ENCODE measurements at places on chromosomes 1 and 21. TPM values are rescaled to one million over a fixed set of nuclear protein-coding genes. Genes with fewer than 3 reads are reported as not detected.

NBPF26 gene
- total RNA-seq: 59.3 TPM

TDRD5 gene
- total RNA-seq: not detected

GRCh38 chr21:36608897-36609225, 90.1 kb upstream of the SIM2 start:
- DNase-seq: no peak

GRCh38 chr1:230937371-230937770, 41.3 kb downstream of the TTC13 start:
- no peak for DNase-seq

GRCh38 chr1:21904704-21905520, 32.2 kb downstream of the HSPG2 start:
- DNase-seq: no peak

DNA sequence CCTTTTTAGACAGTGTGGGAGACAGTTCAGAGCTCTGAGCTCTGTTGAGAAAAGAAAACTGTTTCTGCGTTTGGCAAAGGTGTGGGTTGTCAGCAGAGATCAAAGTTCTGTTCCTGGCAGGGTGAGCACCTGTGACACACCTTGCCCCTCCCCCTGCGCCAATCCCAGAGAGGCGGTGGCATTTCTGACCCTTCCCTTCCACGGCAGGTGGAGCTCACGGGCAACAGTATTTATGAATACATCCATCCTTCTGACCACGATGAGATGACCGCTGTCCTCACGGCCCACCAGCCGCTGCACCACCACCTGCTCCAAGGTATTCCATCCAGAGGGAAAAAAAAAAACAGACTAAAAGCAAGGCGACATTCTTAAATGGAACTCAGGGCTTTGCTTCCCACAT, 20.7 kb downstream of the SIM2 start:
- peak; percentile 33 for DNase-seq

DNA sequence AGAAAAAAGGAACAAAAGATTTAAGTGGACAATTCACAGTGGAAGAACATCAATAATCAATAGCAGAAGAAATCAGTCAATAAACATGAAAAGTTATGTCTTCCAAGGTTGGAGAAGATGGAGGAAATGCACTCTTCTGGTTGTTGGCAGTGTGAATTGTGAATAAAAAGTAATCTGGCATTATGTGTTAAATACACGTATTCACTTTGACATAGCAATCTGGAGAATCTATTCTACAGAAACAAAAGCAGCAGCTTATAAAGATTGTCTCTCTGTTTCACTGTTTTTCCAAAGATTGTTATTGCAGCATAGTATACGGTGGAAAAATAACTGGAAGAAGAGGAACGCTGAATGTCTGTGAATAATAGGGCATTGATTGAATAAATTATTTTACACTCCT, 169.4 kb downstream of the NEK7 start:
- no peak for DNase-seq

DNA sequence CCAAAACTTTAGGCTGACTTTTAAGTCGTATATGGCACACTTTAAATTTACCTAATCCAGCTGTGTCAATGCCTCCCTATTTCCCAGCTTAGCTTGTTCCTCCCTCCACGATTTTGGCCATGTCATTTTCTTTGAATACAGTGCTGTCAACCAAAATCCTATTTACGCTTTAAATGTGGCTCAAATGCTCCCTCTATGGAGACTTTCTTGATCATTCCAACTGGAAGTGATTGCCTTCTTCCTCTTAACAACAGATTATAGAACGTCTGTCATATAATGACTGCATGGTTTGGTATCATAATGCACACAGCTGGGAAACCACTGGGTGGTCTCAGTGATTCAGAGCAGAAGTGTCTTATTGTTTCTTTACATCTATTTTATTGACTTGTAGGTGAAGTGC, 18.9 kb upstream of the BATF3 start:
- DNase-seq: no peak

GRCh38 chr1:248825909-248826760, at the start of gene SH3BP5L:
Gene SH3BP5L (minus strand): TSS chr1:248825915. CDS start chr1:248824935, 980 bp downstream.
- DNase-seq: peak; percentile 94

DNA sequence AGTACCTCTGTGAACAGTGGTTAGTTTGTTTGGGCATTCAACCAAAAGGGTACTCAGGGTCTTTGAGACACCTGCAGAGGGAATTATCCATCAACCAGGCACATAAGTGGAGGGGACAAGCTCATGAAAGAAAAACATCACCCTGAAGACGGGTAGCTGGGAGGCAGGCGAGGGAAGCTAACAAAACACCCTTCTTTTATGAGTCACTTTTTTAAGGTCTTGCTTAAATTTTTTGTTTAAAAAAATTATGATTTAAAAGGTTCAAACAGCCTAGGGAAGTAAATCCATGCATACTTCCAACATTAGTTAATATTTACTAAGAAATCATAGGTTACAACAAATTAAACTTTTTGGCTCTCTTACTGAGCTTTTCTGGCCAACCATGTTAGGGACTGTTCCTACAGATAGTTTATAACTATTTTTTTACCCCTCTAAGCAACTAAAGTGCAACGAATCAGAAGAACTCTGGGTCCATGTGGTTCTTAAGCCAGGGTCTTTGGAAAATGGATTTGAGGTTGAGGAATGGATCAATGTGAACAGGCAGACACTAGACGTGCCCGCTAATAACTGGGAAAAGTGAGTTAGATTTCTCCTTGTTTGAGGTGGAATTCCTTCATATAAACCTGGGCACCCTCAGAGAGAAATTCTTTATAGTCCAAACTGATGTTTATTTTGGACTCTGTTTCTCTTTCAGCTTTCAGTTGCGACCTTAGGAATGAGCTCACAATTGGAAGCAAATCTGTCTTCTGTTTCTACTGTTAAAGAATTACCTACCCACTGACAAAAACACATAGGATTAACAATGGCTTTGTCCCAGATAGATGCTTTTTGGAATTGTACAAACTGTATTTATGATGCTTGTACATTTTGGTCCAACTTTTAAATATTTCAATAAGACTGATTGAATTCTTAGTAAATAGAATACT, 123.0 kb downstream of the LYPLAL1 start:
- no peak for DNase-seq

GRCh38 chr1:171292799-171293198, 21.2 kb upstream of the FMO4 start:
- DNase-seq: no peak

Measured in sciatic nerve (tissue), 2 donors.